Amniotic epithelial cell (primary cell): ENCODE measurements at places on chromosomes 7 and 10.

DNA sequence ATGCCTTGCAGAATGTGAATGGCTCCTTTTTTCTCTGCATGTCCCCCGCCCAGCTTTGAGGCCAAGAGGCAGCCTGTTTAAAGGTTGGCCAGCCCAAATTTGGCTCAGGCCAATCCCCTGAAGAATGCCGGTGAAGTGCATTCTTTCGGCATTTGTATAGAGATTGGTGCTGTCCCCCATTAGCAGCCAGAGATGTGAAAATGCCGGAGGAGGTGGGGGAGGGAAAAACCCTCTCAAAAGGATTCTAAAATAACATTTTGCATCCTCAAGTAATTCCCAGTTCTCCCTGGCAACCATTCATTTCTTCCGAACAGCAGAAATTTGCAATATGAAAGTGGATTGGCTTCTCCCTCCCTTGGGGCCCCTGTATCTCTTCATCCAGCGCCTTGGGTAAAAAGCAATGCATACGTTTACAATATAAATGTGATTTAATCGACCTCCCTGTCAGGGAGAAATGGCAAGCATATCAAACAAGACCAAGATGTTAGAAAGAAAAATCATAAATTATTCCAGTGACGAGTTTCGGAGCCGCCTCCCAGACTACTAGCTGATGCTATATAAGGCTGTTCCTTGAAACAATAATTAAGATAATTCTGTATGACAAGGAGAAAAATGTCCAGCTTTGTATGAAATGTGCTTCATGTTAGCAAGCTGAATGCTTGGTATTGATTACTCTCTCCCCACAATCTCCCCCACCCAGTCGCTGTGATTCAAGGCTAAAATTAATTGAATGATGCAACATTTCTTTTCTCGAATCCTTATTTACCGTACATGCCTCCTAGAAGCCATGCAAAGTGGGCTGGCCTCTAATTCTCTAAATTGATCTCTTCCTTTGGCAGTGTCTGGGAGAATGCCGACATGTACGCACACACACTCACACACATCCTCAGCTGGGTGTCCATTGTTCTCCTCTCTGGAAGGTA is 323.7 kb downstream of the RPS24 start:
- no peak for DNase-seq

- peak; percentile 66 for DNase-seq
These were observed 64.1 kb downstream of the CAV1 start for GRCh38 chr7:116588641-116589594.

- peak; percentile 94 for DNase-seq
These were observed 1120.6 kb downstream of the SORCS1 start for GRCh38 chr10:106043863-106044262.

DNA sequence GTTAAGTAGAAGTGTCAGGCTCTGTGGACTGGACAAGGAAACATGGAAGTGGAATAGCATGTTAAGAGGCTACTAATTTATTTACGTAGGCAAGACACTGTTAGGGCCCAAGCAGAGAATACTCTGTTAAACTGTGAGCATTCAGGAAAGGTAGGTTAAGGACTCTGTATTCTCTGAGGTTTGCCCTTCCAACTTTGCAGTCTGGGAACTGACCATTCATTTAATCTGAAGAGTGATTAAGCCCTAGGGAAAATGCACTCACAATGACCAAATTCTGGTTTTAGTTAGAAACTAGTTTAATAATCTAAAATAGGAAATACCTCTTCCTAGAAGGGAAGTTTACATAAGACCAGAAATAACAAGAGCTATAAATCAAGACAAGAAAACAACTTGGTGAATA is 266.6 kb downstream of the SUGCT start:
- DNase-seq: no peak

GRCh38 chr7:26479581-26479980 is 187.9 kb downstream of the SNX10 start:
- no peak for DNase-seq

- peak; percentile 15 for DNase-seq
These were observed 687 bp downstream of the HELLS start for GRCh38 chr10:94546049-94546900.

GRCh38 chr7:120519224-120519623 is 246.2 kb downstream of the KCND2 start:
- DNase-seq: no peak

DNA sequence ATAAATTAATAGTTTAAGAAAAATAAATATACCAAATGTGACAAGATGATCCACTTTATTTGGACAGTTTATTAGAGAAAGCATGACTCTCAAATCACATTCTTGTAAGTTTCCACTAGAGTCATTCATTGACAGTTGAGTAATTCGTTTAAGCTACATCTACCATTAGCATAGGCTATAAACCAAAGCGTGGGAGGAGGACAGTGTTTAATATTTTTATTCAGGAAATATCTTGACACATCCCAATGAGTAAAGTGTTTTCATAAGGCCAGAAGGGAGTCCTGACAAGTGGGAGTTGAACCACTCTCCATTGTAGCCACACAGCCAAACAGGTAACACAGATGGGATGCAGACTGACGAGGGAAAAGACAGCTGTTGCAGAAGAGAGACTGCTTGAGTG is 386.5 kb upstream of the SEMA3D start:
- DNase-seq: no peak

- peak; percentile 1 for DNase-seq
These were observed 167.5 kb downstream of the ITGB1 start for GRCh38 chr10:32790483-32790882.

GRCh38 chr10:22834471-22834870 is 93.4 kb upstream of the ARMC3 start:
- no peak for DNase-seq

- DNase-seq: no peak
These were observed 69.6 kb downstream of the PARP12 start for GRCh38 chr7:139993169-139993568.

GRCh38 chr10:114283091-114283490 is 44.0 kb downstream of the VWA2 start:
- DNase-seq: no peak

GRCh38 chr10:48821692-48822091 is 117.9 kb downstream of the LRRC18 start:
- no peak for DNase-seq

- no peak for DNase-seq
These were observed 2.8 kb downstream of the JAKMIP3 start for GRCh38 chr10:132068431-132069121.

GRCh38 chr7:155412416-155413253 is 45.3 kb upstream of the EN2 start:
- DNase-seq: no peak

DNA sequence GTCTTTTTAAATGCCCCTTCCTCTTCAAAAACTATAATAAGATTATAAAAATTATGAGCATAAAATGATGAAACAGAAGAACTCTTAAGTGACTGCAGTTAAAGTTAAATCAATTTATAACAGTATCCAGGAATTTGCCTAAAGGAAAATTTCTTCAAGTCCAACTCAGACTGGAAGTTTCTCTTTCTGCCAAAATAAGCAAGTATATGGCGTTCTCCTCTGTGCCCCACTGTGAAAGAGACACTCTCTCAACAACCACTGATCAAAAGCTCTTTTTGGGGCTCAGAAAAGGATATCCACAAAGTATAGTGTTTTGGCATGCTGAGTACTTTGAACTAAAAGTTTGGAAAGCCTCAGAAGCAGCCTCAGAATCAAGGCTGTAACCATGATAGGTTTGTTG is 139.9 kb downstream of the SKIDA1 start:
- no peak for DNase-seq

DNA sequence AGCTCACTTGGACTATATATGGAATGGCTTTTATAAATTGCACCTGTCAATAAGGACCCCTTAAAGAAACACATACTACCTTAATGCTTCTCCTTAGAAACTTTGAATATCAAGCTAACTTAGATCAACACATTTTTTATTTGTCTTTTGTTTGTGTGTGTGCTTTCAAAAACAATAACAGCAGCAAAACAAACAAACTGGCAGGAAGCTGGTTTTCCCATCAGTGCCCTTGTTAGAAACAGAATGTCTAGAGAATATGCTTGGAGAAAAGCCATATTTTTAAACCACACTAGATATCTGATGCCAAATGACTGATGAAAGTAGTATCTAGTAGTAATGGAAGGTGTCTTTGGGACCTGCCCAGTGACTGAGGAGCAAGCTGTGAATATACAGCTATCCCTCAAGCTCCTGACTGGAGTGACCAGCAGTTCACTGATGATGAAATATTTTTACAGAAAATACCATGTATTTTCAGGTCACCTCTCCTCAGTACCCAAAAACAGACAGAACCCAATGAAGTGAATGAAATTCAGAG is 1.0 kb downstream of the PDE1C start:
- no peak for DNase-seq

DNA sequence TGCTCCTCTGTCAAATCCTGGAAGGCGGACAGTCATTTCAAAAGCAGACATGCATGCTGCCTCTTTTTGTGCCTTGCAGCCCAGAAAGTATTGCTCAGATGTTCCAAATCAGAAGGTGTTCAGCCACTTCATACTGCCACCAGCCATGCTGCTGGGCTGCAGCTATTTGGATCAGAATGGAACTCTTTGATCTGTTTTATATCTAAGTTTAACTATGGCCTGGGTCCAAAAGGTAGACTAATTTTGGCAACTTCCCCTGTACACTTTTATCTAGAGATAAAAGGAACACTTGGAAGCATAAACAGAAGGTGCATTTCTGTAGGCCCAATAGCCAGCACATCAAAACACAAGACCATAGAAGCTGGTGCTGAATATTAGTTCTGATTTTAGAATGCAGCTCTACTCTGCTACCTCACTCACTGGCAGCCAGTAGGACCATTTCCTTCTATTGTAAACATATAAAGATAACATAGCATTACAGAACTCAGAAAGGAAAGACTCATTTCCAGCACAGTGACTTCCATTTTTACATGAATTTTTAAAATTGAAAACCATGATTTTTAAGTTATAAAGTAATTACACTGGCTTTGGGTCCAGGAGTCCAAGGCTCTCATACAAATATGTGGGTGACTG is 143.1 kb upstream of the CAV2 start:
- DNase-seq: peak; percentile 1

GRCh38 chr7:136198168-136198567 is 221.0 kb upstream of the MTPN start:
- DNase-seq: no peak

- peak; percentile 16 for DNase-seq
These were observed 234.4 kb upstream of the IMMP2L start for GRCh38 chr7:111796671-111797070.

- no peak for DNase-seq
These were observed 1.7 kb downstream of the ARF5 start for GRCh38 chr7:127589896-127590295.

DNA sequence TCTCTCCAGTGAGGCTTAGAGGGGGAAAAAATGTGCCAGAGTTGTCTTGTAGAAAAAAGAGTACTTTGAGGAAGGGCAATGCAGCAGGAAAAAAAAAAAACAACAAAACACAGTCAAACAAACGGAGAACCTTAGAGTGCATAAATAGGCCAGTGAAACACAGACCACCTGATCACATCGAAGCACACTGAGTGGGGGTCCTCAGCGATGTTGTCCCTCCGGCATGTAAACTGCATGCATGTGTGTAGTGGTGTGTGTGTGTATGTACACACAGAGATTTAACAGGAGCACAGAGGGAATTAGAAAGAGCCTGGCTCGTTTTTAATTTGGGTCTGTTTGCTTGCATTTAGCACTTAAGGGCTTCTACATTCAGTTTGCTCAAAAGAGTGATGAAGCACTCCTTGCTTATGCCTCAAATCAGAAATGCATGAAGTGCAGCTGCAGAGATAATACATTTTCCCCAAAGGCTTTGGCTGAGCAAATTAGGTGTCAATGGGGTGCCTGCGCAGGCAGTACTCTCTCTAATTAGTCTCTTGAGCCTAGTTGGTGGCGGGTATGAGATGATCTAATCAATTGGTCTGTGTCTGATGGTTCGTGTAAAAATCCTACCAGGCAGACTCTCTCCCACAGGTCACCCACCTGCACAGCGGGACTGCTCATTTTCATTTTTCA is 62.7 kb upstream of the FZD1 start:
- no peak for DNase-seq

- DNase-seq: peak; percentile 60
These were observed at the start of gene FHIP2A for GRCh38 chr10:114821293-114821914. Gene FHIP2A, plus strand, starts transcription at chr10:114821780. Its CDS starts 299 bp downstream, at chr10:114822079.
